Left renal pelvis (tissue), 4 donors: ENCODE measurements at places on chromosomes 1 and 21.

GRCh38 chr1:206895837-206896242 is 1.4 kb upstream of the IL24 start:
- no peak for DNase-seq

DNA sequence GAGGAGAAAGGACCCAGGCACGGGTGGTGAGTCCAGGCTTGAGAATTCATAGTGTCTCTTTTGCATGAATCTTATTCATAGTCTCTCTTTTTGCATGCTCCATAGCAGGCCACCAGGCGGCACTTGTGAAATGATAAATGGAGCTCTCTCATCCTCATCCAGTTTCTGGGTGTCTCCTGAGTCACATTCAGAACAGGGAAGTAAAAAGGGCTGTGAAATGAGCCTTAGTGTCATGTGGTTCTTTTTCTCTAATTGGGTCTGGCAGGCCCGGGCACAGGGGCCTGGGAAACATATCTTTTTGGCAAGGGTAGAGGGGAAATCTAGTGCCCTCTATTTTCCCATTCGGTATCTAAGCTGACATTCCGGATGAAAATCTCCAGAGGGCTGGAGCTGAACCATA is 19.1 kb upstream of the NCF2 start:
- no peak for DNase-seq

GRCh38 chr1:71045463-71046028 is 2.1 kb downstream of the PTGER3 start:
- DNase-seq = no peak

DNA sequence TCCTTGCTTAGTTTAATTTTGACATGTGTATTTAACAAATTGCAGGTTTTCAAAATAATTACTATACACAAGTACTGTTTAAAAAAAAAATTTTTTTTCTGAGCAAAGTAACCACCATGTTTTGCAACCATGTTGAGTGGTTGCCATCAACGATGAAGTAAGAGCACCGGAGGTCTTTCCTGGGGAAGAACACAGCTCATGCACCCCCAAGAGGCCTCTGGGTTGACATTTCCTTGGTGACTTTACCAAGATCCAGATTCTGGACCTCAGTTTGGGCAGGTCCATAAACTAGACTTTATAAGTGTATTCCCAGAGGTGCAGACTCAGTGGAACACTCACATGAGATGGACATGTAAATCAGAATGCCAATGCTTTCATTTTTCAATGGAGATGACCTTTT is 36.8 kb upstream of the RALGPS2 start:
- no peak for DNase-seq

GRCh38 chr1:214004795-214005194 is 17.0 kb downstream of the PROX1 start:
- DNase-seq = no peak

DNA sequence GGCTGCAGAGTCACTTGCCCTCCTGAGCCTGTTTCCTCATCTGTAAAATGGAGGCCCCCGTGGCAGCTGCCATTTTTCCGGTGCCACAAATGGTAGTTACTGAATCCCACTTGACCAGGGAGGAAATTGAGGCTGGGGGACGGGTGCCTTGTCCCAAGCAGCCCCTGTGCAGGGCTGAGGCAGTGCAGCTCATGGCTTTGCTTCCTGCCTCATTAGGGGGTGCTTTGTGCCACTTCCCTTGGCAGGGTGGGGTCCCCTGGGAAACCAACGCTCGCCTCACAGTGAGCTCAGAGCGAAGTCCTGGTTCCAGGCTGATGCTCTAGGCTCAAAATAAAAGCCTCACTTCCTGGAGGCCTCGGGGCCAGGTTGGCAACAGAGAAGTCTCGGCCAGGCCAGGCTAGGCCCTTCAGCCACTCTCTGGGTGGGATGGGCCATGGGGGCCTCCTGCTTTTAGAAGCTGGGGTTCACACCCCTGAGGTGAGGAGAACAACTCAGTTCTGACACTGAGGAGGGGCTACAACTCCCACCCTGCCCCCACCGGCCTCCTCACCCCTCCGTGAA is 6.8 kb downstream of the LAPTM5 start:
- no peak for DNase-seq
